ENCODE measurements at places on chromosomes 12 and 14. TPM values are rescaled to one million over a fixed set of nuclear protein-coding genes. Genes with fewer than 3 reads are reported as not detected.

GRCh38 chr14:84670796-84671195 lies 859.1 kb upstream of the FLRT2 start:
- no peak for DNase-seq

- DNase-seq = no peak
These were observed 120.0 kb downstream of the PRICKLE1 start for GRCh38 chr12:42469355-42470175.

DNA sequence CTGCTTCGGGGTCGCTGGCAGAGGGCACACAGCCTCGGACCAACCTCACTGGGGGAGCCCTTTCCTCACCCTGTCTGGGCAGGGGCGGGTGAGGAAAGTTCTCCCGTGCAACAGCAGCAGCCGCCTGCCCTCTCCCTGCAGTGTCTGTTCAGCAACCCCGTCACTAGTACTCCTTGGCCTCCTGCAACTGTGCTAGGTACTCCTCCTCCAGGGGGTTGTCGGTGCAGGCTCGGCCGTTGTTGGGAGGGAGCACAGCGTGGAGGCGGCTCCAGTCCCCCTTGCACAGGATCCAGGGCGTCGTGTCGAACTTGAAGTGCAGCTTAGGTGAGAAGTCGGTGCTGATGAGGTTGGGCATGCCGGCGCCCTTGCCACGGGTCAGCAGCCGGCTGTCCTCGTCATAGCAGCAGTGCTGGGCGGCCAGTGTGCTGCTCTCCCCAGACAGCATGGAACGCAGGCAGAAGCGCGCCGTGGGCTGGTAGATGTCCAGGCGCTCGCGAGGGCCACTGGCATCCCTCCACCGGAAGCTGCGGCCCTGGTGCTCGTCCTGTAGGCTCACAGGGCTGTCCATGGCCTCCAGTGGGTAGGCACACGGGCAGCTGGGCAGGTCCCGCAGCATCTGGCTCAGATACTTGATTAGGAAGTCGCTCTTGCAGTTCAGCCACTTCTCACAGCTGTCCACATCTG lies 17.7 kb downstream of the AHSA1 start:
- DNase-seq = no peak

DNA sequence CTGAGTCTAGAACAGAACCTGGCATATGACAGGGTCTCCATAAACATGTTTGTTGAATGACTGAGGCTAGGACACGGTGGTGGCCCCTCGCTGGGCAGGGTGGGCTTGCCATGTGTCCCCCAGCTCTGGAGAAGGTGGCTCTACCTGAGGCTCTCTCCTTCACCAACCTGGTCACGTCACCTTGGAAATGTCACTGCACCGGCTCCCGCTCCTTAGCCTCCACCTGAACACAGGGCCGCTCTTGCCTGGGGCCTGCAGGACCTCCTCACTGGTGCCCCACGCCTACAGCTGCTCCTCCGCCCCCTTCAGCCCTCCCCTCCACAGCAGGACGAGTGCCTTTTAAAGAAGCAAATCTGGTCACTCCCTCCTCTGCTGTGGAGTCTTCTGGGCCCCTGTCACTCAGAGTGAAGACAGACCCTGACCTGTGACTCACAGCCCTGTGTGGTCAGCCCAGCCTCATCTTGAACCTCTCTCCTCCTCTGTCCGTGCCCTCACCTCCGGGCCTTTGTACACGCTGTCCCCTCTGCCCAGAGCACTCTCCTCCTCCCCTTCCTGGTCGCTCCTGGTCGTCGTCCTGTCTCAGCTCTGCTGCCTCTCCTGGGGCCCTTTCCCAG lies 81.0 kb downstream of the ADGRD1 start:
- DNase-seq = no peak

DNA sequence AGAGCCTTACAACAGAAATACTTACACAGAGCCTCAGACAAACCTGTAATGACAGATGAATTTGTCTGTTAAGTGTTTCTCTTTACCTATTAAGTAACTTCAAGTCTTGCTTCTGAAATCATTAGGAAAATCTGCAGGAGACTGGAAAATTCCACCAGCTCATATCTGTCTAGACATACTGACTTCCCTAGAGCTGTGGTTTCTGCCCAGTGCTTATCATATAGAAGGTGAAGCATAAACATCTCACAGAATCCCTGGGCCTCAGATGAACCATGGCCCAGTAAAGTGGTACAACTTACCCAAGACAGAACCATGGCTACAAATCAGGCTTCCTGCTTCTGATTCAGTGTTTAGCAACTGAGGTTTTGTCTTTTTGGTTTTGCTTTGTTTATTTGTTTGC lies 91.6 kb downstream of the EGLN3 start:
- DNase-seq = no peak

DNA sequence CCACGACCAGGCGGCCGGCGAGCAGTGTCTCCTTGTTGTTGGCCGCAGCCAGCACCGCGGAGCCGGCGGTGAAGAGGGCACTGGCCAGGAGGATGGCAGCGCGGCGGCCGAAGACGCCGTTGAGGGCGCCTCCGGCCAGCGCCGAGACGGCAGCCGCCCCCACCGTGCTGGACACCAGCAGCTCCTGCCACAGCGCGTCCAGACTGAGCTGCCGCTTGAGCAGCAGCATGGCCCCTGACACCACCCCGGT lies 691 bp downstream of the SLC2A13 start:
- no peak for DNase-seq

DNA sequence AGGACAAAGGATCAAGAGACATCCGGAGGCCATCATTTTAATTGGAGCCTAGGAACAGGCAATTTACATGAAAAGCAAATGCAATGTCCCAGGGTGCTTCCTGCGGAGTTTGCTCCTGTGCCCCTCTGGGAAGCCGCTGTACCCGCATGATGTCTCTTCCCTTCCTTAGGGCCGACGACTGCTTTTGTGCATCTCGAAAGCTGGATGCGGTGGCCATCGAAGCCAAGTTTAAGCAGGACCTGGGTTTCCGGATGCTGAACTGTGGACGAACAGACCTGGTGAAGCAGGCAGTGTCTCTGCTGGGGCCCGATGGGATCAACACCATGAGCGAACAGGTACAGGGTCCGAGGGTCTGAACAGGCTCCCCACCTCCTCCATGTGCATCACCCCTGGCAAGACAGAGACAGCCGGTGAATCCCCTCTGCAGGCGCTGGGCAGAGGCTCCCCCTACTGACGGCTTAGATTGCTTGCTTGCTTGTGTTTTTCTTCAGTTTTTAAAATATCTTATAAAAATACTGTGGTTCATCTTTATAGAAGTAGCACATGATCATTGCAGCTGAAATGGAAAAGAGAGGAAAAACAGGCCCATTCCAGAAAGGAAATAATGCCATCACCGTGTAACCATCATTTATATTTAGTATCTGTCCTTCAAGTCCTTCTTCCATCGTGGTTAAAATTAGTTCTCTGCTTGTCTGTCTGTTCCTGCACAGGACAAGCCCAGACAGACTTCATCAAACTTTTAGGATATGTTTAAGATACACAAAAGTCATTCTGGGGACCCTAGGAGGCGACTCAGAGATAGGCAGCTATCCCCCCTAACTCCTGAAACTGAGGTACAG lies 75.4 kb upstream of the PWP1 start:
- DNase-seq = peak; percentile 34

GCN1 gene
- 43.4 TPM for total RNA-seq

PTPN6 gene
- 0.31 TPM for total RNA-seq

RFLNA gene
- not detected for total RNA-seq

GLT8D2 gene
- total RNA-seq = 2.7 TPM

IL22 gene
- not detected for total RNA-seq
